ENCODE measurements at places on chromosomes 12 and 14. TPM values are rescaled to one million over a fixed set of nuclear protein-coding genes. Genes with fewer than 3 reads are reported as not detected.

DNA sequence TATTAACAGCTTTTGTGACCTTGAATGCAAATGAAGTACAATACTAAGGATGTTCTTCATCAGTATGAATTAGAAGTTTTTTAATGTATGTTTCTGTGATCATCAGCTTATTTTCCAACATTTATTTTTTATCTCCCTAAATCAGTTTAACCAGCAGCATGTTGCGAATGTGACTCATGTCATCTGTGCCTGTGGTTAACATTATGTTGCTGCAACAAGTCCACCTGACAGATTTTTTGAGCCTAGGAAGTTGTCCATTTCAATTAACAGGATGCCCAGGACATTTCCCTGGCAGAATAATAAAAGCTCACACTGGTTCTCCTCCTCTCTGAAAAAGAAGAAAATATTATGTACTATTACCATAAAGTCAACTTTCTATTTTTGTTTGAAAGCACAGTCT, 155.5 kb downstream of the SYT1 start:
- no peak for DNase-seq

MSRB3 gene
- 95.3 TPM for total RNA-seq

WBP11 gene
- 41.1 TPM for total RNA-seq

DNA sequence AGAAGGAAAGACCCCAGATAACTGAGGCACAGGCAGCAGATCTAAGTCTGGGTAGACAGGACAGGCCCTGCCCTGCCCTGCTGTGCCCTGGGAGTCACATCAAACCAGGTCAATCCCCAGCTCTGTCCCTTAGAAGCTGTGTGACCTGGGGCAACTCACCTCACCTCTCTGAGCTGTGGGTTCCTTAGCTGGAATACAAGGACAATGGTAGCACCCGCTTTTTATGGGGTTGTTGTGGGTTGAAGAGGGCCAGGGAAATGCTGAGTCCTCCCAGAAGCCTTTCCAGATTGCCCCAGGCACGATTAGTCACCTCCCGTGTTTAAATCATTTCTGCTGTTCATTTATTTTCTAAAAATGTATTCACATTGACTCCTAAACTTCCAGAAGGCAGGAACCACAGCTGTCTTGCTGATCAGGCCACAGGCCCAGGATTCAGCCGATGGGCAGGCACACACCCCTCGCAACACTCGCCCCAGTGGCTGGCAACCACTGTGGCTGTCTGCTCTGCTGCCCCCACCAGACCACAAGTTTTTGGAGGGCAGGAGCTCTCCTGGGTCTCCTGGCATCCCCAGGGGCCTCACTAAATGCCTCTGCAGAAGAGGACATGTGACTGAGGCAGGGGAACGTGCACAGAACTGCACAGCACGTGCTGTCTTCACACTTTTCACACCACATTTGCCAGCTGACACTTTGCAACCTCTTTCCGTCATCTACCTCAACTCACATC, 3.0 kb downstream of the SELPLG start:
- DNase-seq: no peak

DNA sequence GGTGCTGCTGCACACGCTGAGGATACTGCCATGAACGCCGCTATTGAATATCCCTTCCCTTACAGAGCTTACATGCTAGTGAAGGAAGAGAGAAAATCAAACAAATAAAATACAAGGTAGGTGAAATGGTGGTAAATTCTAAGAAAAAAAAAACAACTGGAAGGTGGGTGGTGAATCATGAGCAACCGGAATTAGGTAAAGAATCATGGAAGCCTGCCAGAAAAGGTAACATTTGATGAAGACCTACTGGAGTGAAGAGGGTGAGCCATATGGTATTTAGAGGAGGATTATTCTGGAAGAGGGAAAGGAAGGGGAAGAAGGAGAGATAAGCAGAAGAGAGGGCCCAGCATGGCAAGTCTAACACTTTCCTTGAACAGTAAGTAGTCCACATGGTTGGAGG, 76.1 kb downstream of the LRIG3 start:
- no peak for DNase-seq

DNA sequence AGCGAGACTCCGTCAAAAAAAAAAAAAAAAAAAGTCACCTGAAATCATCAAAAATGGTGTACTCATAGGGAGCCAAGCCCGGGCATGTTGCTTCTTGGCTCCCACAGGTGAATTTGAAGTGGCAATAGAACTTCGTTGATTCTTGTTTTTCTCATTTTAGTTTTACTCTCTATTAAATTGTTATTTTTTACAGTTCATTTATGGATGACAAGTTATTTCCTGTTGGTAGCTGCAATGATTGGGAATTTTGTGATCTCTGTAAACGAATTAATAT, 1.3 kb downstream of the TM7SF3 start:
- no peak for DNase-seq

- peak; percentile 17 for DNase-seq
Observed at GRCh38 chr14:95885866-95886265, 9.2 kb downstream of the TUNAR start.

- no peak for DNase-seq
Observed at GRCh38 chr12:127555071-127555470, 711.9 kb upstream of the TMEM132C start.

DNA sequence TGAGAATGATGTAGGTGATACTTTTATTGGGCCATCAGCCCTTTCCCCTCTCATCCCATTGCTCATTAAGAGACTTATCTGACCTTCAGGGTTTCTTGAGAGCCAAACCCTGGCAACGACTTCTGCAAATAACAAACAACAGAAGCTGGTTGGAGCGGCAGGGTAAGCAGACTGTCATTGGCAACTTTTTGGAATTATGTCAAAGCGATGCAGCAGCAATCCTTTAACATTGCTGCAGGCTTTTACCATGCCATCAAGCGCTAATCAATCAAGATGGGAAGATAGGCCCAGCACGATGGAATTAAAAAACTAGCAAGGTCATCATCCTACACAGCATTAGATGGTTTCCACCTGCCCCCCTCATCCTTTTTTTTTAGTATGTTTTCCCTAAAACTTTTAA, 406.1 kb upstream of the PDE3A start:
- no peak for DNase-seq

DNA sequence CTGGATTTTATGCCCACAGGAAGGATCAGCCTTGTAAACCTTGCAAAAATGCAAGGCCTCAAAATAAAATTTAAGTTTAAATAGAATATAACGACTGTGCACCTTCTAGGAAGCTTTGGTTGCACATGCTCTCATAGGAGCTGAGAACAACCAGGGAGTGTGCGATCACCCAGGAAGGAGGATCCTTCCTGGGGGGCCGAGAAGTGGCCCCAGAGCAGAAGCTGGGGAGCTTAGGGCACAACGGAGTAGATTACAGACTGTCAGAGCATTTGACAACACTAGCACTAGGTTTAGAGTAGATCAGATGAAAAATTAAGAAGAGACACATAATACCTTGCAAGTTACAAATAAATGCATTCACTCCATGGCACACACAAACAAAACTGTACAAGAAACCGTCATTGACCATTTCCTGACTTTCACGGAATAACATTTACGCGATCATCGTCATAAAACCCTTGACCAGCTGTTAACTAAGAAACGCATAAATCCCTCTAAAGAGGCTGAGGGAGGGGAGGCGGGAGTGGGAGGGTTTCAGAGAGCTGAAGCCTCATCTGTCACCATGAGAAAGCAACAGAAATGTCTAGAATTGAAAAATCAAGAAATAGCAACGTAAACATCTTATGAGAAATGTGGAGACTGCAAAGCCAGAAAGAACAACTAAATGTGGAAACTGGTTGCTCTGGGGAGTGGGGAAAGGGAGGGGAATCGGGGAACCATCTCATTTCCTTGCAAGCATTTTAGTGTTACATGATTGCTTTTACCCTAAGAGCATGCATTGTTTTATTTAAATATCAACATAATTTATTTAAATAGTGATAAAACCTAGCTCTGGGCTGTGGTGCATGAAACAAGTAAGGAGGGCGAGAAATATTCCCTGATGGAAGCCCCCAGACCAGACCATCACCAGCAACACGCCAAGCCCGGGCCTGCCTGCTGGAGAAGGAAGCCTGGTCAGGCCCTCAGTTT, 13.1 kb upstream of the CCDC85C start:
- DNase-seq: no peak

GRCh38 chr12:120081641-120082040, 34.9 kb downstream of the RAB35 start:
- DNase-seq: no peak

GRCh38 chr12:12384571-12385340, 27.9 kb downstream of the BORCS5 start:
- DNase-seq: no peak

- DNase-seq: no peak
Observed at GRCh38 chr12:105342464-105342863, 12.0 kb downstream of the C12orf75 start.

DNA sequence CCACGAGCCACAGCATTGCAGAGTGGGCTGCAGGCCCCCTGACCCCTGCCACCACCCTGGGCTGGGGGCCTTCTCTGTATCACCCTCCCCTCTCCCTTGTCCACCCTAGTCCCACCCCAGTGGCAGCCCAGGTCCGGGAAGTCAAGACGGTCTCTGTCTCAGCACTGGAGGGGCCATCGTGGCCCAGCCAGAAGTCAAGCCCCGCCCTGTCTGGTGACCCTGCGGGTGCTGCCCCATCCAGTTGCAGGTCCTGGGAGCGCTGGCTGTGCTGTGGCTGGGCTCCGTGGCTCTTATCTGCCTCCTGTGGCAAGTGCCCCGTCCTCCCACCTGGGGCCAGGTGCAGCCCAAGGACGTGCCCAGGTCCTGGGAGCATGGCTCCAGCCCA, 2.7 kb downstream of the PLD4 start:
- DNase-seq: no peak

Data from mucosa of gallbladder (tissue), 1 donor.